ENCODE measurements at places on chromosomes 4 and X.

GRCh38 chr4:176309046-176309445 is 10.7 kb upstream of the SPCS3 start:
- DNase-seq = peak; percentile 20

- no peak for DNase-seq
Measured at GRCh38 chr4:141757287-141757686, 120.9 kb downstream of the IL15 start.

DNA sequence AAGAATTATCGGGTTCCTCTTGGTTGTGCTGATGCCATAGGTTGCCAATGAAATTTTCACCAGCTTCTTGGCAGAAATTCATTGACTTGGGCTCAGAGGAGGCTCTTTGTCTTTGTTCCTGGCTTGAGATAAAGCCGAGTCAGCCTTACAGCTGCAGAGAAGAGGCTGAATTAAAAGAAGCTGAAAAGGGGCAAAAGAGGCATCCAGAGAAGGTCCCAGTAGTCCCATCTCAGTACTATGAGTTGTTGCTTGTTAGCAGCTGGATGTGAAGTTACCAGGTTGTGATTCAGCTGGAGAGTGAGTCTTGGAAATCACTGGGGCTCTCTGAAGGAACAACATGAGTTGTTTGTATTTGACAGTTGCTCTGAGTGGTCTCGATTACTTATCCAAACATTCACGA is 59.7 kb downstream of the SMAD1 start:
- no peak for DNase-seq

GRCh38 chrX:149223854-149224253 is 281.3 kb downstream of the IDS start:
- DNase-seq = no peak

DNA sequence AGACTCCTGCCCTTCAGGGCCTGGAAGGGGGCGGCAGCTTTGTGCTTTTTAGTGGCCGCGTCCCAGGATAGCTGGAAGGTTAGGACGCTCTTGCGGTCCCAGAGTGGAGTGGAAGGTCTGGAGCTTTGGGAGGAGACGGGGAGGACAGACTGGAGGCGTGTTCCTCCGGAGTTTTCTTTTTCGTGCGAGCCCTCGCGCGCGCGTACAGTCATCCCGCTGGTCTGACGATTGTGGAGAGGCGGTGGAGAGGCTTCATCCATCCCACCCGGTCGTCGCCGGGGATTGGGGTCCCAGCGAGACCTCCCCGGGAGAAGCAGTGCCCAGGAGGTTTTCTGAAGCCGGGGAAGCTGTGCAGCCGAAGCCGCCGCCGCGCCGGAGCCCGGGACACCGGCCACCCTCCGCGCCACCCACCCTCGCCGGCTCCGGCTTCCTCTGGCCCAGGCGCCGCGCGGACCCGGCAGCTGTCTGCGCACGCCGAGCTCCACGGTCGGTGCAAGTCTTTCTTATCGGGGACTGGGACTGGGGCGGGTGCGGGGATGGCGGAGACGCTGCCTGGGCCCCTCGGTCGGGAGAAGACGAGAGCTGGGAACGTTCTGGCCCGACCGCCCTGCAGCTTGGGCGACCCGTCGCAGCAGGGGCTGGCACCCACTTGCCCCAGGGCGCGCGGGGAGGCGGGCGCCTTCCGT is at the start of gene EDNRA:
Gene EDNRA, plus strand, starts transcription at position 207 of the 686 bp plus-strand sequence. CDS start 4,585 bp downstream, outside the sequence.
- DNase-seq = no peak

DNA sequence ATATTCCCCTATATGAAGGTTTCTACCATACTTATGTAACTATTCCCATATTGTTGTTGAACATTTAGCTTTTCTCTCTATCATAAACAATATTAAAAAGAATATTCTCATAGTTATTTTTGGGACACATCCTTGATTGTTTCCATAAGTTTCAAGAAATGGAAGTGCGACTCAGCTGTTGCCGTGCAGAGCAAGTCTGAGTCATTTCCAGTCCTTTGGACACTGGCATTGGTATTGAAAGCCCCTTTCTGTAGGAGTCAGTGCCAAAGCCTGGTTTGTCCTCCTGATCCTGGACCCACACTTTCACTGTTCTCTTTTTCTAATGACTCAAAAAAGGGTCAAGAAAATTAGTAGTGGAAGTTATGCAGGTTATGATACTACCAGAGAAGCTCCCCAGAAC is 108.3 kb upstream of the DIAPH2 start:
- DNase-seq = no peak

- DNase-seq = no peak
Measured at GRCh38 chr4:165537028-165537648, 158.3 kb downstream of the CPE start.

GRCh38 chr4:113026556-113026955 is 22.9 kb upstream of the ANK2 start:
- no peak for DNase-seq

DNA sequence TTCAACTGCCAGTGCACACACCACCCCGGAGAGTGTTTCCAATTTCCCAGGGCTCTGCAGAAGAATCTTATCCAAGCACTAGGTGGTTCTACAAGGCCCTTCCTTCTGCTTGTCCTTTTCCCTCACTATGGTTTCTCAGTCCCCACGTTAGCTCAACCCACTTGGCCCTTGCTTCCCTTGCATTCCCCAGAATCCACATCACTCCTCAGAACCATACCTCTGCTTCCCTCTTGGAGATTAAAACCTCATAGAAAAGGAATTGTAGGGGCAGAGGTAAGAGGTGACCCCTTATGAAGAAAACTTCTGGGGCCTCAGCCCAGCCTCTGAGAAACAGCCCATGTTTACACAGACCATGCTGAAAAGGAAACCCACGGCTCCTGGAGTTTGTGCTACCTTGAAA is 42.4 kb downstream of the TSPAN5 start:
- no peak for DNase-seq

DNA sequence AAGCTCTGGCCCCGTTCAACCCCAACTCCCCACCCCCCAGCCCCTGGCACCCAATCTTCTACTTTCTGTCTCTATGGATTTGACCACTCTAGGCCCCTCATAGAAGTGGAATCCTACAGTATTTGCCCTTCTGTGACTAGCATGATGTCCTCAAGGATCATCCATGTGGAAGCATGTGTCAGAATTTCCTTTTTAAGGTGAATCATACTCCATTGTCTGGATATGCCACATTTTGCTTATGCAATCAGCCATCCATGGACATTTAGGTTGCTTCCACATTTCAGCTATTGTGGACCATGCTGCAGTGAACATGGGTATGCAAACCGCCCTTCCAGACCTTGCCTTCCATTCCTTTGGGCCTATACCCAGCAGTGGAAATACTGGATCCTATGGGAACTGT is 15.5 kb downstream of the CCNQ start:
- DNase-seq = no peak

- no peak for DNase-seq
Measured at GRCh38 chrX:129523079-129523911, at the start of gene SMARCA1. Gene SMARCA1 (minus strand): TSS chrX:129523490. CDS start chrX:129523370, 120 bp downstream.

GRCh38 chr4:44914748-44915147 is 188.4 kb upstream of the GNPDA2 start:
- DNase-seq = no peak

DNA sequence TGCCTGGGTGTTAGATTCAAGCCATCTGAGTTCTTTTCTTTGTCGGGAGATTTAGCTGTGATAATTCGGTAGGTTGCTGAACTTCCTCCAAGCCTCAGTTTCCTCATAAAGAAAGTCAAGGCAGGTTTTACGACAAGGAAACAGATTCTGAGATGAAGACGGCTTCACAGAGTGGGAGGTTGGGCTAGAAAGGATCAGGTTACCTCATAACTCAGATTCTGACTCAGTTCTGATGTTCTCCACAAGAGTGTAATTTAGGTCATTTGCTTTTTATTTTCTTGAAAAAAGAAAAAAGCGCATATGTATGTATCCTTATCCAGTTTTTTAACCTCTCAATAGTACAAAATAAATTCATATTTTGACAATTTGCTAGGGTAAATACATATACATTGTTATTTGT is 47.2 kb upstream of the ELOVL6 start:
- DNase-seq = no peak

GRCh38 chrX:85544609-85545008 is 165.1 kb upstream of the POF1B start:
- no peak for DNase-seq

GRCh38 chrX:80021621-80022020 is 7.1 kb downstream of the TBX22 start:
- DNase-seq = no peak

- DNase-seq = no peak
Measured at GRCh38 chr4:25423548-25423947, 46.5 kb downstream of the ANAPC4 start.
